ENCODE measurements at places on chromosomes 1 and 21.

- no peak for DNase-seq
Measured at GRCh38 chr1:187763465-187763864, 934.7 kb downstream of the PLA2G4A start.

- DNase-seq = no peak
Measured at GRCh38 chr1:42966688-42967612, 8.3 kb upstream of the SLC2A1 start.

GRCh38 chr1:96256130-96256790 lies 465.3 kb upstream of the PTBP2 start:
- no peak for DNase-seq

DNA sequence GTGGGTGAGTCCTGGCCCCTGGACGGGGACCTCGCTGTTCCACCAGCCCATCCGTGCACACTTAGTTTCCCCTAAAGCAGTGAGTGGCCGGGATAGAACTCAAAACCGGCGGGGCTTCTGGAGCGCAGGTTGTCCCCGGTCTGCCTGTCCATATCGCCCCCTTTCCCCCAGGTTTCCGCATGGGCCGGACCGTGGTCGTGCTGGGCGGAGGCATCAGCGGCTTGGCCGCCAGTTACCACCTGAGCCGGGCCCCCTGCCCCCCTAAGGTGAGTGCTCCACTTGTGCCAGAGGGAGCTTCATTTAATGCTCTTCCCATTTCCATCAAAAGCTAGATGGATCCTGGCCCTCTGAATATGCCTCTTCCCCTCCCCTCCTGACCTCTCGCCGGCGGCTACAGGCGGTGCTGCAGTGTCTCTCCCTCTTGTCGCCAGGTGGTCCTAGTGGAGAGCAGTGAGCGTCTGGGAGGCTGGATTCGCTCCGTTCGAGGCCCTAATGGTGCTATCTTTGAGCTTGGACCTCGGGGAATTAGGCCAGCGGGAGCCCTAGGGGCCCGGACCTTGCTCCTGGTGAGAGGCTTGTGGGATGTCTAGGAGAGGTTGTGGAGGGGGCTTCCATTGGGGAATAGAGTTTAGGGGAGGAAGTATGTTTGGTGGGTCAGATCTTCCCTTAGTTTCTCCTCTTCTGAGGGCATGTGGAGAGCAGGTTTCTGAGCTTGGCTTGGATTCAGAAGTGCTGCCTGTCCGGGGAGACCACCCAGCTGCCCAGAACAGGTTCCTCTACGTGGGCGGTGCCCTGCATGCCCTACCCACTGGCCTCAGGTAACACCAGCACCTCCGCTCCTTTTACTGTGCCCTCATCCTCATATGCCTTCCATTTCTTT lies 683 bp downstream of the PPOX start:
- DNase-seq = no peak

DNA sequence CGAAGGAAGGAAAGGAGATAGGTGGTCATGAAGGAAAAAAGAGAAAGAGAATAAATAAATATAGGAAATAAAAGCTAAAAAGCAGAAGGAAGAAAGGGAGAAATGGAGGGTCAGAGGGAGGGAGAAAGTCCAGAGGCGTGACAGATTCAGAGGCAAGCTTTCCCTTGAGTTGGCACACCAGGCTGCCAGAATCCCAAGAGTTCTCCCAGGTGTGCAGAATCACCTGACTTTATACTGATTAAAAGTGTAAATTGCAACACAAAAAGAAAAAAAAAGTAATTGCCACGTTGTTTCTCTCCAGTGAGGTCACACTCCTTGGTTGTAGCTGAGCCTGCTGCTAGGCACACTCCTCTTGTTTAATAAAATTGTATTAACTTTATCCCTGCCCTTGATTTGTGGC lies 669.9 kb upstream of the PKN2 start:
- DNase-seq = no peak

- no peak for DNase-seq
Measured at GRCh38 chr1:19360016-19360415, 47.9 kb downstream of the SLC66A1 start.

GRCh38 chr1:64184003-64184440 lies 19.4 kb upstream of the UBE2U start:
- DNase-seq = no peak

GRCh38 chr1:11602424-11602823 lies 51.8 kb downstream of the FBXO2 start:
- DNase-seq = no peak

DNA sequence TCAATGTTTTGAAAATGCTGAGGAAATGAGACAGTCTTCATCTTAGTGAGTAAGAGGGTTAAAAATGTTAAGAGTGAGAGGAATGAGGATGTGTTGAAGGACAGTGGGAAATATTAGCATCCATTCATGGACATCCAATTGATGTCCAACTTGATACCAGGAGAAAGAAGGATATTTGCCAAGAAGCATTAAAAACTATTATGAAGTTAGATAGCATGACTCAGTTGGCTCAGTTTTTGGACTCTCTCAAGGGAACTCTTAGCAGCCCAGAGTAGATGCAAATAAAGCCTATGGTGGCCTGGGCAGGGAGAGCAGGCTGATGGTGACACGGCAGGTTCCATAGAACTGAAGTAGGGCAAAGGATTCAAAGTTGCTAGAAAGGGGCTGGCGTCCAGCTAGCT lies 171.0 kb downstream of the ZZZ3 start:
- no peak for DNase-seq

GRCh38 chr1:203858055-203858454 lies 3.3 kb upstream of the SNRPE start:
- no peak for DNase-seq

DNA sequence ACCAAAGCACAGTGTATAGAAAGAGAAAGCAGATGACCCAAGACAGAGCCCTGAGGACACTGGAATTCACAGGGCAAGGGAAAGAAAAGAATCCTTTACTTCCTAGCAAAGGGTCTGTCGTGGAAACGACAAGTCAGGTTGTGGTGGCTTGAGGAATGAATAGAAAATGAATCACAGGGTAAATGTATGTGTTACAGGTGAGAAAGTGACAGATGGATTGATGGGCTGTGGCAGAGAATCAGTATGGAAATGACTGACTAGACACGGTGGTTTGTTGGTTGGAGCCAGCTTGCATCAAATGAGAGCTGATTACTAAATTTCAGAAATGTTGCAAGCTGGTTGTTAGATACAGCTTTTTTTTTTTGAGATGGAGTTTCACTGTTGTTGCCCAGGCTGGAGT lies 46.9 kb downstream of the PTP4A2 start:
- no peak for DNase-seq

DNA sequence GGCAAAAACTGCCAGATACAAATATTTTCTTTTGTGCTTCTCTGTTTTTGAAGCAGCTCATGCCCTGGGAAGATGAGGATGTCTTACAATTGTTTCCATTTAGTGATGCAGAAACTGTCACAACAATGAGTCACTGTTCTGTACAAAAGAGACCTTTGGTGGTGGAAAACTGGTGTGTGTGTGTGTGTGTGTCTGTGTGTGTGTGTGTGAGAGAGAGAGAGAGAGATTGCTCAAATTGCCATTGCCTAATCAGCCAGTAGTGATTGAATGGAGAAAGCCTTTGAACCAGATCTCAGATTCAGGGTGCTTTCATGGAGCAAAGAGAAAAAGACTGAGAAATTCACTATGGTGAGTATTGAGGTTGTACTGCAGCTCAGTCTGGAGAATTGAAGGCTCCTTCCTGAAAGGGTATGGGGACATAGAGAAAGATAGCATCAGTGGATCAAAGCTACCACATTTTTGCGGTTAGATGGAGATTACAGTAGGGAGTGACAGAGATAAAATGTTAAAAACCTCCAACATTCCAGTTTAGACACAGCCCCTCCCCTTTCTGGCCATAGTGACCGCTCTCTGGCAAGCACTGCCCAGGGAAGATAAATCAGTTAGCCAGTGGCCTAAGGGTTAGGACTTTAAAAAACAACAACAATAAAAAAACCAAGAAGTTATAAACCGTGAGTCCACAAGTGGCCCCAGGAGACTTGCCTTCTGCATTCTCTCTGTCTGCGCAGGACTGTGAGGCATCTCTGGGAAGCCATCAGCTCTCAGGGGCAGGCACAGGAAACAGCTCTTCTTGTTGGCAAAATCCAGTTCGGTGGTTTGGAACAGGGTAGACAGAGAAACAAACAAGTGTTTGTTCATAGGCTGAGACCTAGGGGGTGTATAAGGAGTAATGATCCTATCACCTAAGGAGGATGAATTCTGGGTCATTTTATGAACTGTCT lies 406.5 kb downstream of the DUSP10 start:
- DNase-seq = no peak

DNA sequence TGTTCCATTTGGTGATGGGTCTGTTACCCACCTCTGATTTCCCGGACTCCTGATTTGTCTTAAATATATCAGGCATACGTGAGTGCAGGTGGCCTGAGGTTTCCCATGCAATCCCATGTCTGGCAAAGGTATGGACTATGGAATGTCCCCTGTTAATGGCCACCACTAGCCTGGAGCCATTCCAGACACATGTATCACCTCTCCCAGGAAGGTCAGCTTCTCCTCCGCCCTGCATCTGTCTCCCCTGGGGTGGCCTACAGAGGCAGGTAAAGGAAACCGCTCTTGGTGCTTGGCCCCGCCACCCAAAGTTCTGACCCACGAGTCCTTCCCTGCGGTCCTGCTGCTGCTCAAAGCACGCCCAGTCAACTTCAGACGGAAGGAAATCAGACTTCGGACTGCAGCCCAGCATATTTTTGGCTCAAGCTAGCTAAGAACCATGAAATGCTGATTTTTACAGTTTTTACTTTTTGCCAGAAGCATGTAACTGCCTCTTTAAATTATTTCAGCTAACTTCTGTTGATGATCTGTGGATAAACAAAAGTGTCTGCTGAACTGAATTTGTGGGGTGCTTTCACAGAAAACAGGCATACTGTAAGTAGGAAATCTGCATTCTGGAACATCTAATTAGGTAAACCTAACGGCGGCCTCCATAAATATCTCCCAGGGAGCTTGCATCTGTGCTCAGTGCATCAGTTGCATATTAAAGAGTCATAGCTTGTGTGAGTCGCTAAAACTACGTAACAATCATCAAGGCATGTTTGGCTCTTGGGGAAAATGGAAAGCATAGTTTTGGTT lies 105.9 kb downstream of the PCP4 start:
- DNase-seq = no peak

DNA sequence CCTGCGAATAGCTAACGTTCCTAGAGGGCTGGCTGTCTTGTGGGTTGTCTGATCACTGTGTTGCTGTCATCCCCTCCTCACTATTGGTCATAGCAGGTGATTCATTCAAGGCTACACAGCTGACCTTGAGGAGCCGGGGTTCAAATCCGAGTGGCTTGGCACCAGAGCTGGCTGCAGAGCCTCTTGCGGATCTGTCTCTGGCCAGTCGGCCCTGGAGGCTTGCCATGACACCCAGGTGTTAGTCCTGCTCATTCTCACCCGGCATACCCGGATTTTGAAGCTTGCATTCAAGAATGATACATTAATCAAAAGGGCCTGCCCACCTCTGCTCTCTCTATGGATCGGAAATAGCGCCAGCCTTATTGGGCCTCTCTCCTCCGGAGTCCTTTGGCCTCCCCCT lies 110.4 kb downstream of the DHRS3 start:
- DNase-seq = no peak

GRCh38 chr1:244841273-244841927 lies 5.9 kb downstream of the COX20 start:
- DNase-seq = no peak

GRCh38 chr1:193700710-193701355 lies 514.4 kb upstream of the B3GALT2 start:
- DNase-seq = no peak

GRCh38 chr1:1144122-1144842 lies 28.4 kb upstream of the C1orf159 start:
- DNase-seq = no peak

DNA sequence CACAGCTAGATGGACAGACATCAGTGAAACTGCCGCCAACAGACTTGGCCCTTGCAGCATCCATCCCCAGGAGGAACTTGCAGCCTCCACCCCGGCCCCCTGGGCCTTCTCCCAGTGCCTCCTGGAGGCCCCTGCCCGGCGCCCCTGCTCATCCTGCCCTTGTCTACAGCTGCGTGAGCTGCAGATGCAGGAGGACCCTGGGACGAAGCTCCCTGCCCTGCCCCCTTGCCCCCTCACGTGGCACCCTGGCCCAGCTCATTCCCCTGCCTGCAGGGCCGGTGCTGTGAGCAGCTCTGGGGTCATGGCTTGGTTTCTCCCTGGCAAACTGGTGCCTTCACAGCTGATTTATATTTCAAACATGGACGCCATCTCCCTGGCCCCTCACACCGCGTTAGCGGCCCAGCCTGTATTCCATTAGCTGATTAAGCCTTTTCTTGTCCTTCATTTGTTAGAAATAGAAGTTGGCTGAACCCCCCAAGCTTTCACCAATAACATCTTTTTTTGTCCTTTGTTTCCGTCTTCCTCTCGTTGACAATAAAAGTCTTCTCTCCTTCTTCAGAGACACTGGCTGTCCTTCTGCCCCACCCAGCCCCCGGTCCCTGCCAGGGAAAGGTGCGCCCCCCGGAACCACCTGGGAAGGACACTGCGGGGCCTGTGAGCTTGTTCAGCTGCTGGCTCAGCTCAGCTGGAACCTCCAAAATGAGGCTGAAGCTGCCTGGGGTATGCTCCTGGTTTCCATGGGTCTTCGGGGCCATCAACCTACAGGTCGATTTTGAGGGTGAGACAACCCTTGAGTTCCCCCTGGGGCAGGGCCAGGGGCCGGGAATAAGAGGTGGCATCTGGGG lies 34.0 kb upstream of the SLC19A1 start:
- no peak for DNase-seq

- DNase-seq = no peak
Measured at GRCh38 chr1:204872262-204872881, 1.7 kb downstream of the NFASC start.

DNA sequence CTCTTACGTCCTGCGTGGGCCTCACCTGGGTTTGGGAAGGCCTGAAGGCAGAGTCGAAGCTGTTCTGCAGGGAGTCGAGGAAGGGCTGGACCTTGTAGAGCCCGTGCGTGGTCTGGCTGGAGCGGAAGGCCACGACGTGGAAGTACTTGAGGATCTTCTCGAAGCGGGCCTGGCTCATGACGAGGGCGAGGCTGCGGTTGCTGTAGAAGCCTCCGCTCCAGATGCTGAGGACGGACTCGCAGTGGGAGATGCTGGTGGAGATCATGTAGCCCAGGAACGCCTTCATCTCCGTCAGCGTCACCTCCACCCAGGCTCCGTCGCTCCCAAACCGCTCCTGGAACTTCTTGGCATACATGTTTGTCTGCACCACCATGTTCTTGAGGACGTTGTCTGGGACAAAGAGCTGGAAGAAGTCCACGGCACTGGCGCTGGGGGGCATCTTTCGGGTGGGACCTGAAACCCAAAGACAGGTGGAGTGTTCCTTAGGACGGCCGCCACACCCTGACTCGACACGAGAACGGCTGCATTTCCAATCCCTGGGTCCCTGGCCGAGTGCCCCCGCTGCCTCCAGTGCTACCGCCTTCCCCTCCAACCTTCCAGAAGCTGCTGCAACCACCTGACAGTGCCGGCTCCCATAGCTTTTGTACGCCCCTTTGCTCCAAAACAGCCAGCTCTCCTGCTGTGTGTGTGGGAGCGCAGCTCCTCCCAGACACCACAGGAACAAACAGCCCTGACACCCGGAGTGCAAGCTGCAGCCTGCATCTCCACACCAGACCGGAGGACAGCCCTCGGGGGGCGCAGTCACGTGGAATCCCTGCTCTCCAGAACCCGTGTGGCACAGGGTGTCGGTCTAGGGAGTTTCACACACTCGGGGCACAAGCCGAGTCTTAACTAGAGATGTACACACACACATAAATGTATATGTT lies 69.0 kb downstream of the PGBD5 start:
- no peak for DNase-seq
